ENCODE measurements at places on chromosomes 6 and 20.

GRCh38 chr6:7042056-7042653 is 65.6 kb upstream of the RREB1 start:
- no peak for DNase-seq

- DNase-seq, result peak; percentile 60
These were observed 19.0 kb downstream of the REM1 start for GRCh38 chr20:31494131-31494530.

GRCh38 chr6:37123957-37124729 is 45.8 kb upstream of the PIM1 start:
- DNase-seq, result no peak

- DNase-seq, result peak; percentile 49
These were observed 65.0 kb upstream of the SIRPA start for GRCh38 chr20:1830240-1830639.

- DNase-seq, result no peak
These were observed 46.3 kb downstream of the SHLD1 start for GRCh38 chr20:5796331-5797040.

DNA sequence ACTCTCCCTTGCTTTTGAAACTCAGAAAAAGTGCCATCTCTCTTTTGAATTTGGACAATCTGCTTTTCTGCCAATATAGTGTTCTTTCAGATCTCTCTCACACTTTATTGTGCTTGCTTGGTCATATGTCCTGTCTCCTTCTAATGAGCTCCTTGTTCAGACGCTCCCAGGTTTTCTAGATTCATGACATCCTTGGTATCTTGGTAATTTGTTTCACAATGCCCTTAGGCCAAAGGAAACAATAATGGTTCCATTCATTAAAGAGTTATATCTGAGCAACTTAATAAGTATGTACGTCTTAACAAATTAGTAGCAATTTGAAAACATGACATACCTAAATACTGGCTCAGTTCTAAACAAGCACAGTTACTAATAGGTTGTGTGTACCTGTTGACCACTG is 293.4 kb upstream of the SPTLC3 start:
- DNase-seq, result no peak

- no peak for DNase-seq
These were observed 119.0 kb downstream of the EYA4 start for GRCh38 chr6:133360194-133360593.

GRCh38 chr6:149136913-149137286 is 180.6 kb upstream of the TAB2 start:
- no peak for DNase-seq

- no peak for DNase-seq
These were observed 38.1 kb downstream of the TBPL1 start for GRCh38 chr6:133991096-133991593.

GRCh38 chr6:75418233-75418632 is 75.4 kb downstream of the FILIP1 start:
- DNase-seq, result no peak

GRCh38 chr6:17021539-17021889 is 80.3 kb upstream of the STMND1 start:
- DNase-seq, result no peak

- peak; percentile 78 for DNase-seq
These were observed at the start of gene HIVEP2 for GRCh38 chr6:142945049-142945445. HIVEP2 (minus strand) TSS chr6:142945176; CDS start chr6:142774738, 170,438 bp downstream.

DNA sequence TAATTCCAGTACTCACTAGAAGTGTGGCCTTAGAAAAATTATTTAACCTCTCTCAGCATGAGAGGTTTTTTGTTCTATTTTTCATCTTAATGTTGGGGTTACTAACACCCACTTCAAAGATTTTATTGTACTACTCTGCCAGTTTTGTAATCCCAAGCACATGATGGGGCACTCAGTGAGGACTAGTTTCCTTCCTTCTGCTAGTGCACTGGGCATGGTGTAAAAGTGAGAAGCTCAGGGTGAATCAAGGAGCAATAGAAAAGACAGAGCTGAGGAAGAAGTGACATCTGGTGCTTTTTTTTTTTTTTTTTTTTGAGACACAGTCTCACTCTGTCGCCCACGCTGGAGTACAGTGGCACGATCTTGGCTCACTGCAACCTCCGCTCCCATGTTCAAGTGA is 439.4 kb upstream of the ARID1B start:
- DNase-seq, result no peak

- DNase-seq, result peak; percentile 87
These were observed 34.5 kb downstream of the HLA-A start for GRCh38 chr6:29976588-29977424.

DNA sequence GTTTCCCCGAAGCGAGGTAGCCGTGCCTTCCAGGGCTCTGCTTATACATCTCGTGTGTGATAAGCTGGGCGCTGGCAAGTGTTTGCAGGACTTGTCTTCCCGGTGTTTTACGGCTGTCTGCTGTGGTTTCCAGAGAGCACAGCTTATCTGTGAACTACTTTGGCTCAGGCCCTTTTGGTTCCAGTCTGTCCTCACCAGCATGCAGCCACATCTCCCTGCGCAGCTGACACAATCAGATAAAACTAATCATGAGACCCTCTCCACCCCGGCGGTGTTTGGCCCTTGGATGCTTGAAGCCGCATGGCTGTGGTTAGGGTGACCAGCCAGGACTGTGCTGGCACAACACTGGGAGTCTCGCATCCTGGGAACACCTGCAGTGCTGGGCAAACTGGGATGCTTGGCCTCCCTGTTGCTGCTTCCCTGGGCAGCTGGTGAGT is 241.8 kb upstream of the FOXQ1 start:
- no peak for DNase-seq

GRCh38 chr20:51602131-51602530 is 59.6 kb upstream of the NFATC2 start:
- no peak for DNase-seq

DNA sequence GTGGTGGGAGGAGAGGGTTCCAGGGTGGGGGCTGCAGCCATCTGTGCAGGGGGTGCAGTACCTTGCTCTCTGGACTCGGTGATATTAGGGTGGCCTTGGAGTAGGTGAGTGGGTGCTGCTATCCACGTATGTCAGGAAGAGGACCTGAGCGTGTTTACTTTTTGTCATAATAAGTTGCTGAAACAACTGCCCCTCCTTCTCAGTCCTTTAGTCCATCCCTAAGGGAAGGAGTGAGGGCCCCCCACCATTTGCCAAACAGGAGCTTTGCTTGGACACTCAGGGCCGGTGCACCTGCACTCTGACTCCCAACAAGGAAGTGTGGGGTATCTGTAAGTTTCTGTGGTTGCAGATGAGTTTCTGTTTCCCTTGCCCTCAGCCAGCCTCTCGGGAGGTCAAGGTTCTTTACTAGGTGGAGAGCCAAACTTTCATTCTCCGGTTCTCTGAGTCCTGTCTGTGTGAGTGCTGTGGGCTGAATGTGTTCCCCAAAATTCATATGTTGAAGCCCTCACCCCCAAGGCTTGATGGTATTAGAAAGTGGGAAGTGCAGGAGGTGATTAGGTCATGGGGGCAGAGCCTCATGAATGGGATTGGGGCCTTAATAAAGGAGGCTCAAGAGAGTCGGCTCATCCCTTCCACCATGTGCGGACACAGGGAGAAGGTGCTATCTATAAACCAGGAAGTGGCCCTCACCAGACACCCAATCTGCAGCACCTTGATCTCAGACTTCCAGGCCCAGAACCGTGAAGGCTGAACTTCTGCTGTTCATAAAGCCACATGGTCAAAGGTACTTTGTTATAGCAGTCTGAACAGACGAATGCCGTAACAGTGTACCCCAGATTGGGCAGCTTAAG is 19.6 kb upstream of the CCR6 start:
- peak; percentile 73 for DNase-seq

- DNase-seq, result no peak
These were observed 41.8 kb downstream of the ATXN1 start for GRCh38 chr6:16719488-16719887.

- no peak for DNase-seq
These were observed 40.3 kb upstream of the AHI1 start for GRCh38 chr6:135537741-135538301.

GRCh38 chr20:55116598-55116997 is 641.2 kb downstream of the DOK5 start:
- no peak for DNase-seq

- no peak for DNase-seq
These were observed 442.4 kb downstream of the CD83 start for GRCh38 chr6:14559746-14560536.

DNA sequence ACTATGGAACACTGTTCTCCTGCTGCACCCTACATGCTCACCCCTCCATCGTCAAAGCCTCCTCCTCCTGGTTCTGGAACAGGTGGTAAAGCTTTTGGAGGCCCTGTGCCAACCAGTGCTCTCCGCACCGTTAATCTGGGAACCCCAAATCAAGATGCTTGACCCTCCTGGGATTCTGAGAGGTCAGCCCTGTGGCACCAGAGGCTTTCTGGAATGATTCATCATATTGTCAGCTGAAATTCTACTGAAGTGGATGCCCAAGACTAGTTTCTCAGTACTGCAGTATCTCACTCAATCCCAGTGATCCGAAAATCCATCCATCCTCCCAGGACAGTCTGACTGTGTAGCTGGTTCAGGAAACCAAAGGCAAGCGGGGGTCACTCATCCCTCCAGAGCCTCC is 92.7 kb downstream of the TRERF1 start:
- DNase-seq, result no peak

GRCh38 chr20:60221593-60221992 is 263.4 kb downstream of the CDH26 start:
- no peak for DNase-seq

DNA sequence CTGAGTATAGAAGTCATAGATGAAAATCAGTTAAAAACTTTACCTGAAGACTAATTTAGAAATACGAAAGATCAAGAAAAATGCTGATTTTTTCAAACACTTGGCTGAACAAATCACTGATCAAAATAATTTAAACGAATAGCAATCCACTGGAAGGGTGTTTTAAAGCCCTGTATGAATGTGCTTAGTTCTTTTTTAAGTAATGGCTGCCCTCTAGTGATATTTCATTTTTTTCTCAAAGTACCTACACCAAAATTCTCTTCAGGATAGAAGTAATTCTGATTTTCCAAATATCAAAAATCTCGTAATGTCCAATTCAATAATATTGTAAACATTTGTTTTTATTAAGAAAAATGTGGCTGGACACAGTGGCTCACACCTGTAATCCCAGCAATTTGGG is 32.5 kb downstream of the AKAP7 start:
- no peak for DNase-seq

- no peak for DNase-seq
These were observed 153.6 kb downstream of the GMPR start for GRCh38 chr6:16392010-16392409.

DNA sequence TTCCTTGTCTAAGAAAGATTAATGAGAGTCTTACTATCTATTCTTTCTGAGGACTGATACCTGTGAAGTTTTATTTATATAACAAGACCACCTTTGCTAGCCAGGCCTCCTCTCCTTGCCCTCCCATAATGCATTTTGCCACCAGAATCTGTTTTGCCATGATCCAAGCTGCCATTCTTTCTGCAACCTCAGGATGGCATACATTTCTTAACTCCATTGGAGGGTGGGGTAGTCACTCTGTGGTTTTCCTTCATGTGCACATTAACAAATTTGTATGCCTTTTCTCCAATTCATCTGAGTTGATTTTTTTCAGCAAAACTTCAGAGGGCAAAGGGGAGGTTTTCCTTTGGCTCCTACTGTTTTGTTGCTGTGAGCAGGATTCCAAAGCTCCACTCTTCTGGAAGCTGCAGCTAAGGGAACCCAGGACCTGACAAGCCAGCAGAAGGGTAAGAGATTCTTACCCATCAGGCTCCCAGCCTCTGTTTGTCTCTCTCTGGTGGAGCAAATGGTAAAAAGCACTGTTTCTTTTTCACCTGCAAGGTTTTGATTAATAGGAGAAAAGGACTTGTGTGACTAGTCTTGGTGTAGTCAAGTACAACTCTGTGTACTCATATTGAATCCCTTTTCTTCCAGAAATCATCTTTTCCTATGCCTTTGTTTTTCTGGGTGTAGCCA is 26.2 kb upstream of the ENPP4 start:
- DNase-seq, result no peak

- DNase-seq, result no peak
These were observed 5.5 kb downstream of the IRF4 start for GRCh38 chr6:397056-397455.

- DNase-seq, result no peak
These were observed 81.7 kb upstream of the SHLD1 start for GRCh38 chr20:5668529-5668868.

DNA sequence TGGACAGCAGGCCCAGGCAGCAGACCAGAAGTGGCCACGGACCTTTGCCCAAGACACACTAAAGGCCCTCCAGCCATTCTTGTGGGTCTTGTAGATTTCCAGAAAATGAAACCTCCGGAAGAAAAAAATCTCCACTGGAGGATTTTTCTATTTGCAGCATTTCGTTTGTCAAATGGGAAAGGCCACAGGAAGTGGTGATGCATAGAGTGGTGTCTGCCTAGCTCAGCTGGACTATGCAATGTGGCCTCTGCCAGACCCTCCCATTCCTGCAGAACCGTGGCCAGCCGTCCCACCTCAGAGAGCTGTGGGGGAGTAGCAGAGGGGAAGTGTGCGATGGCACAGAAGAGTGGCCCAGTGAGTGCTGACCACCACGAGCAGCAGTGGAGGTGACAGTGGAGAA is 24.0 kb upstream of the INSM1 start:
- DNase-seq, result no peak

- no peak for DNase-seq
These were observed 94.2 kb upstream of the MYL9 start for GRCh38 chr20:36447101-36447500.
